ENCODE measurements at places on chromosomes 4 and X. TPM values are rescaled to one million over a fixed set of nuclear protein-coding genes. Genes with fewer than 3 reads are reported as not detected.

DNA sequence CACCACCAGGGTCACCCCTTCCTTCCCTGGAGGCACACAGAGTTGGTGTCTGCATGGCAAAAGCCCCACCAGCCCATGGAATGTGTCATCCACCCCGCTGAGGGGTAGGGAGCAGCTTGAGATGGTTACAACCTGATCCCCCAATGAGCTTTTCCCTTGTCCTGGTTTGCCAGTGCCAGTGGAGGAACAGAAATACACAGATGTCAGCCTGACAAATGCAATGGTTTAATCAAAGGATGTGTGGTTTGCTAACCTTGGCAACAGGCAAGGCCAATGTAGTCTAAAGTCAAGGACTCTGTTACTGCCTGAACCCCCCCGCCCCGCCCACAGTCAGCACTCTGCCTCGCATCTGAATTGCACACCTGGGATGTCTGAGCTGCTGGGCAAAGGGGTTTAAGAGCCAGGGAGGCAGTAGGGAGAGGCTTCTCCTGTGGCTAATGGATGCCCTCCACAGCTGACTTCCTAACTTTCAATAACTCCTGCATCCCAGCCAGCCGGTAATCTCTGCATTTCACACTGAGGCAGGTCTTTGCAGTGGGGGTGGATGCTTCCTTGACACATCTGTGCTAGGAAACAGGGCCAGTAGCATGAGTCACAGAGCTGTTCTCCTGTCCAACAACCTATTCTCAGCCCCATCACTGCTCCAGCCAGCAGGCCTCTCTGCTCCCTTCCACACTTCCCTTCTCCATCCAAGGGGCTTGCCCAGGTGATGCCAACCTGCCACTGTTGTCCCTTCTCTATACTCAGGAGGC lies 137.5 kb downstream of the AMMECR1 start:
- peak; percentile 75 for DNase-seq

The WDR17 gene
- 5.5 TPM for total RNA-seq

GRCh38 chr4:106530821-106531220 lies 162.2 kb upstream of the GIMD1 start:
- DNase-seq = no peak

DNA sequence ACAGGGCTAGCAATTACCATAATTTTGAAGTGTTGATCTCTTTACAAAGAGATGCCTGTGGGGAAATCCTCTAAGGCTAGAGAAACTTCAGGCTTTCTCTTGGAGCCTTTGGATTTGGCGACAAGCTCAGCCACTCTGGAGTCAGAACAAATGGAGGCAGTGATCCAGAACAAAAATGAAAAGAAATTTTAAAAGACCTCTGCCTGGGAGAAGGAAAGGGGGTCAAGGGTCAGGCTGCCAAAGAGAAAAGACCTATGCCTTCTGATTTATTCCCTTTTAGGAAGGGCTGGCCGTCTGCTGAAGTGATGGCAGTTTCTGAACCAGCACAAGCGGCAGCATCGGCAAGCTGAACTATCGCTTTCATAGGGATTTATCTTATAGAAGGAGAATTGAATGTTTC lies 140.8 kb upstream of the SFRP2 start:
- DNase-seq = no peak

The CLNK gene
- not detected for total RNA-seq

Measured in renal cortical epithelial cell (primary cell).